Activated naive CD4-positive, alpha-beta T cell (primary cell): ENCODE measurements at places on chromosomes 1 and 21.

DNA sequence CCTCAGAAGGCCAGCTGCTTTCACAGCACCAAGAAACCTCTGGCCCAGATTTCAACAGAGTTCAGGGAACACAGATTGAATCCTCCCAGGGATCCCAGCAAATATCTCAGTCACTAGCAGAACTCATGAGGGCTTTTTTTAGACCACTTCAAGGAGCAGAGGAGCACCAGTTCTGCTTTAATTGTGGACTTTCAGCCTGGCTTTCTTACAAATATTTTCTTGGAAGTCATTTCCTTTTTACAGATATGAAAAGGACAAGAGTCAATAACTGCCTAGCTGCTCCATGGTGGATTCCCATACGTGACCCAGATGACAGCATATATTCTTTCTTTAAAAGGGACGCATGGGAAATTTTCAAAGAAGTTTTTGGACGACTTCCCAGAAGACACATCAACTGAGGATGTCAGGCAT is 6.4 kb upstream of the LRRC8B start:
- DNase-seq: no peak

DNA sequence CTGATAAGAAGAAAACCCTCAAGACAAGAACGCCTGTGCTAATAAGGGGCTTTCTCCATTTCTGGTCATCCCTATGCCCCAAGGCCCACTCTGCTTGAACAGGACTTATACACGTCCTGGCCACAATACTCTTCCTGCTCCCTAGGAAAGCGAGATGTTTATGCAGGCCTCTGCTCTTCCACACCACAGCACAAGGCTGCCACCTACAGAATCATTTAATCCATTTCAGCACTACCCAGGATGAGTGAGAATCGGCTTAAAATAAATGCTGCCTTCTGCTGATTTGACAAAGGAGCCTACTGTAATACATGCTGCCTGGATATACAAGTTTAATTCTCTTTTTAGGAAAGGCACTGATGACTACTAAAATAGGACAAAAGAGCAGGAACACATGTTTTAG is 29.4 kb downstream of the FRRS1 start:
- no peak for DNase-seq

- DNase-seq: no peak
These were observed 15.3 kb upstream of the CHIT1 start for GRCh38 chr1:203244776-203245175.

DNA sequence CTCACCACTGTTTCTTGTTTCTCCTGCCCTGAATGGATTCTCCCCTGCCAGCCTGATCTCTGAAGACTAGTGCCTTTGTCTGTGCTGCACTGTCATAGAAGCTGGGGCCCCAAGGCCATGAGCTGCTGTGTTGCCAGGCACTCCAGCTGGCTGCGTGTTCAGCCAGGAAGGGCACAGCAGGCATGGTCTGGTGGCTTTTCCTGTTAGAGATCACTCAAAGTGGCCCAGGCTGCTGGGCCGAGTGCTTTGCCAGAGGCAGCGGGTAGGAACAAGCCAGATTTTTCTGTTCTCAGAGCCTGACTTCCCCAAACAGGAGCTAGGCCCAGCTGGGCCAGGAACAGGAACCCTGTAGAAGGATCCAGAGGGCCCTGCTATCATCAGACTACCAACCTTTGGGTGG is 5.2 kb downstream of the ADPRS start:
- no peak for DNase-seq

GRCh38 chr1:15326691-15327588 is 79.9 kb downstream of the FHAD1 start:
- DNase-seq: no peak

- no peak for DNase-seq
These were observed 393.2 kb upstream of the SPAG17 start for GRCh38 chr1:118578276-118578675.

- no peak for DNase-seq
These were observed 116.0 kb downstream of the MIS18A start for GRCh38 chr21:32162727-32163320.

DNA sequence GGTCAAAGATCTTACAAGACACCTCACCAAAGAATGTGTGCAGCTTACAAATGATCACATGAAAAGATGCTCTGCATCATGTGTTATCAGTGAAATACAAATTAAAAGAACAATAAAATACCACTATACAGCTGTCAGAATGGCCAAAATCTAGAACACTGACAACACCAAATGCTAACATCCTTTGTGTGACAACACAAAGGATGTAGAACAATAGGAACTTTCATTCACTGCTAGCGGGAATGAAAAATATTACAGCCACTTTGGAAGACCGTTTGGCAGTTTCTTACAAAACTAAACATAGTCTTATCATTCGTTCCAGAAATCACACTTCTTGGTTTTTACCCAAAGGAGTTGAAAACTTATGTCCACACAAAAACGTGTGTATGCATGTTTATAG is 20.6 kb upstream of the SELP start:
- DNase-seq: no peak

DNA sequence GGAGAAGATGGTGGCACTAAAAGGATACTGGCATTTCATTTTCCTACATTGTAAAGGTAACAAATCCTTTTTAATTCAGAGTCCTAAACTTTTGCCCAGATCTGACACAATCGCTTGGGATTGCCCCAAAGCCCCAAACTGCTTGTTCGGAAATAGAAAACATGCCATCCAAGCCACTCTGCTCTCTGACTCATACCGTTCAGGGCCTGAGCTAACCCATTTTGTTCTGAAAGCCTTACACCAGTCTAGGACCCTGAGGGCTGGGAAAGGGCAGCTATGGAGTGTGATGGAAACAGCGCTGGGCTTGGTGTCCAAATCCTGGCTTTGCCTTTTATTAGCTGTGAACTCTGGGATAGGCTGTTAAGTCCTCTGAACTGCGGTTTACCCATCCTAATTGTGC is 159.4 kb upstream of the UBE2U start:
- no peak for DNase-seq

DNA sequence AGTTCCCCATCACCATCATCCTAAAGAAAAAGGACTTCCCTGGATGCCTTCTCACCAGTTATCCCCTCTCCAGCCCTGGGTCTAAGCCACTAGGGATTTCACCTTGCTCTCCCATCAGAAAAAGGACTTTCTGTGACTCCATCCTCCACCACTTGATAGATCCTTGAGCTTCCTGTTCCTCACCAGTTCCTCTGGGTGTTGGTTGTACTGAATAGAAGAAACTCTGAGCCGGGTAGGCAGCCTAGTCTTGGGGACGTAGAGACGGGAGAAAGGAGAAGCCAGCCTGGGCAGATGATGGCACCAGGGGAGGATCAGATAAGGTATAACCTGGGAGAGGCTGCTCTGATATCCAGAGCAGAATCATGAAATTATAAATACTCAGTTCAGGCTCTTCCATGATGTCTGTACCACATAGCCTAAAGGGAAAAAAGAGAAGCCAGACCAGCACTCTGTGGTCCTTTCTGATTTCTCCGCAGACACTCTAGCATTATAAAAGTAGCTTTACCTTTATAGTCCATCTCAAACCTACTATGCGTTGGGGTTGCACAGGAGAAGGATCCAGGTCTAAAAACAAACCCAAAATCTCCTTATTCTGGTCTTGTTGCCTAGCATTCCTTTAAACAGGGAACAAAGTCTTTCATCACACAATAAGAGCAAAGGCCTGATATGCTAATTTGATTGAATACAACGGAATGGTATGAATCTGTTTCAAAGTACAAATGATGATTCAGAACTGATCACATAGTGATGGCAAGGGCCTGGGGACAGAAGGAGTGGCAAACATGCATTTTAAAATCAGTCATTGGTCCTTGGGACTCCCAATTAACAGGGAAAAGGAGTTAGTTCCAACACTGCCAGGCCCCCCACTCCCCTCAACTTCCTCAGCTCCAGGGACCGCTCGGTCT is 1.2 kb upstream of the CD34 start:
- no peak for DNase-seq

DNA sequence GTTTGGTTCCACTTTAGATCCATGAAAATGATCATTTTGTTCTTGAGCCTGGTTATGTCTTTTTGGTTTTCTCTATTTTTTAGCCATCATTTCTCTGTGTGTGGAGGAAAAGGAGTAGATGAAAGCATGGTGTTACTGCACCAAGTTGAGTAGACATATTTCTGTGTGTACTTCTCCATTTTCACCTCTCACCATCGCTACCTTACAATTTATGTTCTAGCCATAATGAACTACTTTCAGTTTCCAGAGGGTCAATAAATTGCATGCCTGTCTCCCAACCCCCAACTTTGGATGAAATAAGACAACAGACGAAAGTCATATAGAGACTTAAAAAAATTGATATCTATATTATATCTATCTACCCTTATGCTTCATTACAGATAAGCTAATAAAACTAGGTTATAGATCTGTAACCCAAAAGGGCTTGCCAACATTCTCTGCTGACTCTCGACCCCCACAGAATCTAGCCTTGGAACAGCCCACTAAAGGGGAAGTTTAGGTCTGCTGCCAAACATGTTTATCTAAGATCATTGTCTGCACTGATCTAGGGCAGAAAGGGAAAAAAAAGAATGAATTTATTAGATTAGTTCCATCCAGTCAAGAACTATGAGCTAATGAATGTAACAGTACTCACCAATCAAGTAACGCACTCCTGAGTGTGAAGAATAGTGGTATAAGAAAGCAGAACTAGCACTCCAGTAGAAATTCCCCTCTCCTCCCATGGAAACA is 7.5 kb upstream of the MAN1A2 start:
- no peak for DNase-seq

GRCh38 chr1:119662034-119662437 is 14.0 kb upstream of the ZNF697 start:
- DNase-seq: no peak

GRCh38 chr1:197519741-197520334 is 251.8 kb downstream of the CRB1 start:
- no peak for DNase-seq

DNA sequence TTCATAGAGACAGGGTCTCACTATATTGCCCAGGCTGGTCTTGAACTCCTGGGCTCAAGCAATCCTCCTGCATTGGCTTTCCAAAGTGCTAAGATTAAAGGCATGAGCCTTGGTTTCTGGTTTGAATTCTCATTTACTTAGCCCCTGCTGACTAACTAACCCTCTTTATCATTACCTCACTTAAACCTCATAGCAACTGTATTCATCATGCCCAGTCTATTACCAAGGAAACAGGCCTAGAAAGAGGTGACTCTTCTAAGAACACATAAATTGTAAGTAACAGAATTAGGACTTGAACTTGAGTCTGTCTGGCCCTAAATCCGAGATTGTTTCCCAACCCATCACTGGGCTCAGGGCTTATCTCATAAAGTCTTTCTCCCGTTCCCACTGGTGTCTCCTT is 44.2 kb downstream of the TMEM53 start:
- DNase-seq: no peak
